ENCODE measurements at places on chromosomes 12 and 14.

- peaks cover 7% of the 10 kb centered on the region for H3K4me1 ChIP-seq
- no peak overlapping the region for H3K27ac ChIP-seq
- peak; percentile 2 for DNase-seq
- H3K4me3 ChIP-seq = no peak overlapping the region
These were observed 2.3 kb upstream of the KRT5 start for GRCh38 chr12:52522346-52523011.

DNA sequence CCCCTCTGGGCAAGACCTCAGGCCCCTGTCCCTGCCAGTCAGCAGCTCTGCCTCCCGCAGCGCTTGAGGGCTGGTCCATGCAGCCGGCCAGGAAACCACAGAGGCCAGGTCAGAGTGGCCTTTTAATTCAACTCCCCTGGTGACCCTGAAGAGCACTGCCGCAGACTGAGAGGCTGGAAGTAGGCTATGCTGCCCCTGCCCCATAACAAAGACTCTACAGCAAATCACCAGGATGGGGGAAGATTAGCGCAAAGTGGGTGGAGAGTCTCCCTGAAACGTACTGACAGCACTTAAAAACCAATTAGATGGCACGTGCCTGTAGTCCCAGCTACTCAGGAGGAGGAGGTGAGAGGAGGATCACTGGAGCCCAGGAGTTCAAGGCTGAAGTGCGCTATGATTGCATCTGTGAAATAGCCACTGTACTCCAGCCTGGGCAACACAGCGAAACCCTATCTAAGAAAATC is 70.5 kb downstream of the ITPK1 start:
- H3K4me3 ChIP-seq = no peak overlapping the region
- no peaks in the 10 kb centered on the region for H3K27me3 ChIP-seq
- H3K4me1 ChIP-seq = peaks cover 25% of the 10 kb centered on the region
- H3K27ac ChIP-seq = no peak overlapping the region
- DNase-seq = no peak
- peaks cover 2% of the 10 kb centered on the region for H3K36me3 ChIP-seq

GRCh38 chr12:48990552-48990951 is 8.6 kb downstream of the DDN start:
- peaks cover 14% of the 10 kb centered on the region for H3K4me1 ChIP-seq
- H3K27ac ChIP-seq = no peak overlapping the region
- H3K36me3 ChIP-seq = no peaks in the 10 kb centered on the region

DNA sequence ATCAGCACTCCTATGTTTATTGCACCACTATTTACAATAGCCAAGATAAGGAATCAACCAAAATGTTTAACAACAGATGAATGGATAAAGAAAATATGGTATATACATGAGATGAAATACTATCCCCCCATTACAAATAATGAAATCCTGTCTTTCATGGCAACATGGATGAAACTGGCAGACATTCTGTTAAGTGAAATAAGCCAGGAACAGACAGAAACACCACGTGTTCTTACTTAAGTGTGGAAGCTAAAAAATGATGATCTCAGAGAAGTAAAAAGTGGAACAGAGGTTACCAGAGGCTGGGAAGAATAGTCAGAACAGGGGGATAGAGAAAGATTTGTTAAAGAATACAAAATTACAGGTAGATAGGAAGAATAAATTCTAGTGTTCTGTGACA is 113.7 kb upstream of the MDM1 start:
- no peaks in the 10 kb centered on the region for H3K27me3 ChIP-seq
- no peak for DNase-seq
- H3K4me1 ChIP-seq = peaks cover 76% of the 10 kb centered on the region
- H3K4me3 ChIP-seq = no peak overlapping the region

DNA sequence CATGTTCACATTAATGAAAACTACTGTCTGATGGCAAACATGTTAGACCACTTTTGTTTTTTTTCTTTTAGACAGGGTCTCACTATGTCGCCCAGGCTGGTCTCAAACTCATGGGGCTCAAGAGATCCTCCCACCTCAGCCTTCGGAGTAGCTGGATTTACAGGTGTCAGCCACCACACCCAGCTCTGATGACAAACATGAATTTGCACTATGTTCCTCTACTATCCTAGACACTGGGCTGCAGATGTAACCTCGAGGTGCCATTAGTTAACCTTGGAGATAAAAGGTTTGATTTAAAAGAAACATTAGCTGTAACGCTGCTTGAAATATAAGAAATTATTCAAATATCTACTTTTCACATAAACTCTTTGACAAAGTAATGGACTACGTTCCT is 8.1 kb downstream of the VPS37B start:
- H3K27me3 ChIP-seq = peaks cover 2% of the 10 kb centered on the region
- H3K4me1 ChIP-seq = peaks cover 73% of the 10 kb centered on the region
- peaks cover 16% of the 10 kb centered on the region for H3K36me3 ChIP-seq

GRCh38 chr12:39224971-39225370 is 217.9 kb downstream of the KIF21A start:
- H3K27me3 ChIP-seq = no peaks in the 10 kb centered on the region
- no peak for DNase-seq
- H3K27ac ChIP-seq = no peak overlapping the region
- no peak overlapping the region for H3K4me3 ChIP-seq

DNA sequence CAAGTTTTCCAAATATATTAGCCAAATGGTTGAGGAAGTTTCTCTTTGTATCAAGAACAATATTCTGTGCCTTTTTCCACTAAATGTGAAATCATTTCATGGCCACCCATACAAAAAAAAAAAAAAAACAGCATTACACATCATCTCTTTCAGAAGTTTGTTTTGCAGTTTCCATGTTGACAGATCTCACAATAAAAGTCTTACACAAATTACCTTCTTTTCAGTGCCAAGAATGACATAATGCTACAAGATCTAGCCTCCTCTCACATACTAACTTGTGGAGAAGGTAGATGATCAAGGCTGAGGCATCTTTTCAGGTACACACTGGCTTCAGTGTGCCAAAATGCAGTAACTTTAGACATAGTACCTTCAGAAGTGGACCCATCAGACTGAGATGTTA is 35.3 kb downstream of the PRKD1 start:
- no peaks in the 10 kb centered on the region for H3K4me1 ChIP-seq
- H3K27ac ChIP-seq = no peak overlapping the region
- no peaks in the 10 kb centered on the region for H3K27me3 ChIP-seq
- DNase-seq = no peak
- no peak overlapping the region for H3K4me3 ChIP-seq

GRCh38 chr14:31286456-31287293 is 79.1 kb upstream of the HECTD1 start:
- no peak overlapping the region for H3K27ac ChIP-seq
- DNase-seq = no peak
- H3K27me3 ChIP-seq = no peaks in the 10 kb centered on the region
- no peak overlapping the region for H3K4me3 ChIP-seq

- no peaks in the 10 kb centered on the region for H3K27me3 ChIP-seq
- no peak overlapping the region for H3K4me3 ChIP-seq
- DNase-seq = no peak
These were observed 121.2 kb downstream of the MIPOL1 start for GRCh38 chr14:37318938-37319337.

DNA sequence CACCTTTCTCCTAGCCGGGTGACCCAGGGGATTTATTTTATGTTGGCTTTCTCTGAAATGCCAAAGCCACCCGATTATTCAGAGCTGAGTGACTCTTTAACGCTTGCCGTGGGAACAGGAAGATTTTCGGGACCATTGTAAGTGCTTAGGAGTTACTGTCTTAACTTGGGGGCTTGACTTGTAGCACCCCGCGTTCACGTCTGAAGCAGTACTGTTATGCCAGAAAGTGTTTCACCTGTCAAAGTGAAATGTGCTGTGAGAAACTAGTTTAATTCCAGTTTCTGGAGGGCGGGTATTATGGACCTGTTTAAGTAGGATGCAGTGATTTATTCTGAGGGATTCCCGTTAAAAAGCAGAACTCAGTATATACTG is 218 bp downstream of the LYSET start:
- H3K36me3 ChIP-seq = peaks cover 33% of the 10 kb centered on the region
- H3K4me3 ChIP-seq = peak overlapping the region; percentile 82
- H3K27me3 ChIP-seq = no peaks in the 10 kb centered on the region
- DNase-seq = no peak
- H3K4me1 ChIP-seq = peaks cover 35% of the 10 kb centered on the region

Measured in activated CD4-positive, alpha-beta T cell treated with anti-CD3 and anti-CD28 coated beads, Interleukin-2, amount 10 ng/mL, durations not matched to agents 7 days and 5 days (primary cell).